ENCODE measurements at places on chromosomes 11 and 22.

DNA sequence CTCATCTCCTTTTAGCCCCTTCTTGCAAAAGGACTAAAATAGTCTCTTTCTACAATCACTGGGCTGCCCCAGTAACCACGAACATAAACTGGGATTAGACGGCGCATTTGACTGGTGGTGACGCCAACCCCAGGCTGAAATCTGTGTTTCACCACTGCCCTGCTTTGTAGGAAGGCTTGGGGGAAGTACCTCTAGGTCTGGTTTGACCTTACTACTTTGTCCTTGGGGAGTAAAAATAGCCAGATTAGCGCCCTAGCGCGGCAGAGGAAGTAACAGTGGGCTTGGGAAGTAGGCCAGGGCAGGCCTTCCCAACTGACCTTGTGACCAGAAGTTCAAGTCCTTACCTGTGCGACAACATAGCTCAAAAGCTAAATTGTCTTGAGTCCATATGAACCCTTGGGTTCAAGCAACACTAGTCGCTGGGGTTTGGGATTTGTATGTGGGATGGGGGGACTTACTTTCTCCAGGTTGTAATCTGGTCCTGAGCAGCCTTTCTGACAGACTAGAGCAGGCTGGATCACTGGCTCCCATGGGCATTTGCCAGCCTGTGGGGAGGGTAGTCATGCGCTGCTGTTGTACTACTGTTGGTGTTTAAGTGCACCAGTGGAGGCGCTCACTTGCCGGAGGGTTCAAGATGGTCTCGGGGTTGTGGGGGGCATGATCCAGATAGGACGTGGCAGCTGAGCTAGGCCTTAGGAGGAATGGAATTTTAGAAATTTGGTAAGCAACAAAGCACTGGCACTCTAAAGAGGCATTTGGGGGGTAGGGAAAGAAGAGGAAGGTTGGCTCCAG, 953 bp upstream of the PACS1 start:
- DNase-seq: no peak

- DNase-seq: no peak
Observed at GRCh38 chr11:113906038-113906437, 1.4 kb downstream of the HTR3B start.

GRCh38 chr11:58659404-58659803, 36.9 kb downstream of the CNTF start:
- DNase-seq: no peak

DNA sequence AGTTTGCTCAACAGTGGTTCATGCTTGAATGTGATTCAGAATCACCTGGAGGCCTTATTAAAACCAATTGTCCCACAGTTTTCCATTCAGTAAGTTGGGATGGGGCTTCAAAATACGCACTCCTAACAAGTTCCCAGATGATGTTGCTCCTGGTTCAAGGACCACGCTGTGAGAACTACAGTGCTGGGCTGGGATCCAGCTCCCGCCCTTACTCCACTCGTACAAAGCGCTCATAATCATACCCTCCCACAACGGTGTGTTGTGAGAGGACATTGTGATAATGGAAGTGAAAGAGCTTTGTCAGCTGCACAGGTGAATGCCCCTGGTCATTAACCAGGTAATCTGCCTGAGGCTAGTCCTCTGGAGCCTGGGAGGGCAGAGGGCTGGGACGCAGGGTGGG, 1.3 kb upstream of the CD82 start:
- DNase-seq: no peak

DNA sequence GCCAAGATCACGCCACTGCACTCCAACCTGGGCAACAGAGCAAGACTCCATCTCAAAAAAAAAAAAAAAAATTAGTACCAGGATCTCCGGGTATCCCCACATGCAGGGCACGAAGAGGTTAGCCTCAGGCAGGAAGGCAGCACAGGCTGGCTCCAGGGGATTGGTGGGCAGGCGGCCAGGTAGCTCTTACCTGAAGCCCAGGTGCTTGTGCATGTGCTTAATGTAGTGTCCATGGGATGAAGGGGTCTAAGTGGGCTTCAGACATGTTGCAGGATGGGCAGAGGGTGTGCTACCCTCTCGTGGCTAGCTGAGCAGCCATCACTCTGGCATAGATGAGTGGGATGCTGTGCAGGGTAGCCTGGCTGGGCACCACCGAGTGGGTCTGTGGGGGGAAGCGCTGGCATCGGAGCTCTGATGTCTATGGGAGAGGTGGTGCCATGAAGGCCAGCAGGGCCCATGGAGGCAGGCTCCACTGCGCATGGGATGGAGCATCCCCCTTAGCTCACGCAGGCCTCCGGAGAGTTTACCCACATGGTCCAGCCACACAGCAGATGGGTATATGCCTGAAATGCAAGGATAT, 11.0 kb downstream of the RFPL1 start:
- no peak for DNase-seq

GRCh38 chr11:21492931-21493330, 700.0 kb upstream of the ANO5 start:
- DNase-seq: no peak

GRCh38 chr11:85647078-85647477, 689 bp upstream of the TMEM126A start:
- DNase-seq: no peak

DNA sequence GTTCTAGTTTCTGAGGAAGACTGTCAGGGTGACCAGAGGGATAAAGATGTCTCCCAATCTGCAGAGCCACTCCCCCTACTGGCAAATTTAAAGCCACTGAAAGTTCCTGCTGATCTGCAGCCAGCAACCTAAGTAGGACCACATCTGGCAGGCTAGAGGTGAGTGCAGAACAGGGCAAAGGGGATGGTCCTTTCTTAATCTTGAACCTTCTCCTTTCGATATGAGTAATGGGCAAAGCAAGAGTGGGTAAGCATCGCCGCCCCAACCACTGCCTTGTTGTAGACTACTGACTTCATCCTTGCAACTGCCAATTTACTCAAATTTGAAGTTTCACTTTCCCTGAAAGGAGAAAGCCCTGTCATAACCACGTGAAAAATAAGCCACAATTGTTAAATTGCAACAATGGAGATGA, 30.7 kb downstream of the SCUBE2 start:
- no peak for DNase-seq

- DNase-seq: no peak
Observed at GRCh38 chr11:121800731-121801393, 315.2 kb downstream of the BLID start.

DNA sequence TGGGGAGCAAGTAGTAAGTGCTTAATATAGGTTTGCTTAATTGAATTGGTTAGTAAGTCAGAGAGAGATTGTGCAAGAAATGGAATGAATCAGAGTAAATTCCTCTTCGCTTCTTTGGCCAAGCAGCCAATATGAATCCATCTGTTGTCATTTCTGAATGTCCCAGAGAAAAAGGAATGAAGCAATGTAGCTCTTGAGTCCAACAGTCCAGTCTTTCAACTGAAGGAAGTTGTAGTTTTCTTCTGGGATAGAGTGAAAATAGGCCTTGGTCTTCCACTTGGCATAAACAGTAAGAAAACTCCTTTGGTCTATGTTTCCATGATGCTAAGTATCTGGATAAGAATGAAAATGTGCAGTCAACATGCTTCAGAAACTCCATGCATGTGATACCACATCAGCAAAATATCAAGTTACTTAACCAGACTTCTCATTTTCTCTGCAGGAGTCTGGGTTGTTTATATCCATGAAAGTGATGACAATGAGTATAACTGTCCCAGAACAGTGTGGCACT, 1.8 kb upstream of the FIBIN start:
- no peak for DNase-seq

DNA sequence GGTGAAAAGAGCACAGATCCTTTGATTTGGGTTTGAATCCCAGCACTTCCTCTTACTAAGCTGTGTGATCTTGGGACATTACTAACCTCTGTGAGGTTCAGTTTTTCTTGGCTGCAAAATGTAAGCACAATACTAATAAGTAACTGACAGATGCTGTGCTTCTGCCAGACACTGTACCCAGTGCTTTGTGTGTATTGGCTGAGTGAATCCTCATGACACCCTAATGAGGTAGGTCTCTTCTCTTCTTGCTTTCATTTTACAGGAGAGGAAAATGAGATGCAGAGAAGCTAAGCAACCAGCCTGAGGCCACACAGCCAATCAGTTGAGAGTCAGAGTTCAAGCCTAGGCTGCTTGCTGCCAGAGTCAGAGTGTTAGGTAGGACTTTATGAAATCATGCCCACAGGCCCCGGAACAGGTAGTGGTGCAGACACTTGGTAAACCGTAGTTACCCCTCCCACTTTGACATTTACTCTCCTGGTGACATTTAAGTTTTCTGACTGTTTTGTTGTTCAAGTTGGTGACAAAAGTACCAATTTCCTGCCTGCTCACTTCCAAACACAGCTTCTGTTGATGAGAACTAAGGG, 21.2 kb downstream of the PTPRJ start:
- peak; percentile 71 for DNase-seq

Measured in stimulated activated CD8-positive, alpha-beta memory T cell treated with anti-CD3 and anti-CD28 coated beads, Interleukin-4, amount 100 ng/mL, for 1 hour (primary cell).